A549 treated with RU486 at 1 μM for 4 hours (cell line): ENCODE measurements at places on chromosomes 12 and 14. TPM values are rescaled to one million over a fixed set of nuclear protein-coding genes. Genes with fewer than 3 reads are reported as not detected.

The SYCP3 gene
- 0.13 TPM in 1 of 5 replicates, not detected in the others for total RNA-seq

The OR4M1 gene
- total RNA-seq = not detected in 5 replicates

The RTL1 gene
- total RNA-seq = 0.26 to 0.34 TPM (median 0.27 TPM) in 5 replicates

The BEST3 gene
- 1.1 to 2.7 TPM (median 1.3 TPM) in 5 replicates for total RNA-seq

The KLRD1 gene
- not detected in 5 replicates for total RNA-seq

The ANKS1B gene
- total RNA-seq = 0.13 to 0.73 TPM (median 0.46 TPM) in 5 replicates

The IGF1 gene
- total RNA-seq = 0.30 TPM in 1 of 5 replicates, not detected in the others

The TAS2R7 gene
- not detected in 5 replicates for total RNA-seq

The PTCSC3 gene
- total RNA-seq = not detected in 5 replicates

The SLC6A13 gene
- total RNA-seq = 0.11 to 0.62 TPM (median 0.37 TPM) in 5 replicates

The KRT73 gene
- total RNA-seq = not detected in 5 replicates

The RNASE1 gene
- 0.38 to 0.50 TPM (median 0.45 TPM) in 3 of 5 replicates, not detected in the others for total RNA-seq

The LRFN5 gene
- not detected in 5 replicates for total RNA-seq

The OVCH1 gene
- not detected in 5 replicates for total RNA-seq

The GALNT8 gene
- total RNA-seq = not detected in 5 replicates

The EMP1 gene
- 88.1 to 104 TPM (median 93.2 TPM) in 5 replicates for total RNA-seq

The NEUROD4 gene
- not detected in 5 replicates for total RNA-seq

The VASH1 gene
- 2.7 to 4.9 TPM (median 3.4 TPM) in 5 replicates for total RNA-seq

The LALBA gene
- total RNA-seq = not detected in 5 replicates

The ACACB gene
- 3.6 to 8.3 TPM (median 6.5 TPM) in 5 replicates for total RNA-seq
